Cortex of kidney (tissue), 1 donor: ENCODE measurements at places on chromosomes 6 and 20.

DNA sequence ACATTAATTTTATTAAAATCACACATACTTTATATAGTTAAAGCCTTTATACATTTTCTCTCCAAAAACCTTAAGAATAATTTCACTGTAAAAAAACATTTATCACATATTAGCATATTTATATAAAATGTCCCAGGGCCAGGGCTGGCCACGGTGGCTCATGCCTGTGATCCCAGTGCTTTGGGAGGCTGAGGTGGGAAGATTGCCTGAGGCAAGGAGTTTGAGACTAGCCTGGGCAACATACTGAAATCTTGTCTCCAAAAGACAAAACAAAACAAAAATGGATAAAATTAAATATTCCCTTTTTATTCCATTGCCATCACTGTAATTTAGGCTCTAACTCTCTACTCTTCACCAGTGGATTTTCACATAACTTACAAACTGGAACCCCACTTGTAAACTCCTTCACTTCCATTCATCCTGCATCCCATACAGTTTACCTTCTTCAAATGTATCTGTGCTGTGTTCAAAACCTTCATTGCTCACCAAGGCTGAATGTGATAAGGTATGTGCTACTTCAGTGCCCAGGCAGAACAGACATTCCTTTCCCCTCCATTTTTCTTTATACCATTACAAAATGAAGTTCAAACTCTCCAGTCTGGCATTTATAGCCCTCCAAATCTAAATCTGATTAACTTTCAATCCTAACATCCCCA, 42.9 kb upstream of the PIM1 start:
- DNase-seq, result no peak

DNA sequence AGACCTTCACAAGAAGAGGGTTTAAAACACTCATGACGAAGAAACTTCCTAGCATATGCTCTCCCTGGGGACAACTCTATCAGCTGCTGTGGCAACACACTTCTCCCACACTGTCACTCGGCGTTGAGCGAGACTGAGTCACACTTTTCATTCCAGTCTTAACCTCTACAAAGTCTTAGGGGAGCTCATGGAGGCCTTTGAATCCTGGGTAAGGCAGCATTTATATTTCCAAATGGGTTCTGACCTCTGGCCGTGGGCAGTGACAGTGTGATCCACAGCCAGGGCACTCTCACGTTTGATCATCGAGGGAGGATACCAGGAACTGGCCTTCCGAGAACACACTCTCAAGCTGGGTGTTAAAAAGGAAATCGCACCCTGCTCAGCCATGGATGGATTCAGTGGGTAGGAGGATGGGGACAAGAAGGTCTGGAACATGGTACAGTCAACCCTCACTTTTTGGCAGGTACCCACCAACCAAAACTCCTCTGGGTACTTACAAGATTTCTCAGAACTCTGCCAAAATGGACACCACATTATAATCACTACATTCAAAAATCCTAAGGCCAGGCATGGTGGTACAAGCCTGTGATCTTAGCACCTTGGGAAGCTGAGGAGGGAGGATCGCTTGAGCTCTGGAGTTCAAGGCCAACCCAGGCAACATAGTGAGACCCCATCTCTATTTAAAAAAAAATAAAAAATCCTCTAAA, 19.6 kb downstream of the RRBP1 start:
- DNase-seq, result no peak

- DNase-seq, result no peak
Measured at GRCh38 chr6:148907573-148907972, 160.7 kb downstream of the UST start.

- no peak for DNase-seq
Measured at GRCh38 chr6:37922563-37922962, 103.0 kb downstream of the ZFAND3 start.

DNA sequence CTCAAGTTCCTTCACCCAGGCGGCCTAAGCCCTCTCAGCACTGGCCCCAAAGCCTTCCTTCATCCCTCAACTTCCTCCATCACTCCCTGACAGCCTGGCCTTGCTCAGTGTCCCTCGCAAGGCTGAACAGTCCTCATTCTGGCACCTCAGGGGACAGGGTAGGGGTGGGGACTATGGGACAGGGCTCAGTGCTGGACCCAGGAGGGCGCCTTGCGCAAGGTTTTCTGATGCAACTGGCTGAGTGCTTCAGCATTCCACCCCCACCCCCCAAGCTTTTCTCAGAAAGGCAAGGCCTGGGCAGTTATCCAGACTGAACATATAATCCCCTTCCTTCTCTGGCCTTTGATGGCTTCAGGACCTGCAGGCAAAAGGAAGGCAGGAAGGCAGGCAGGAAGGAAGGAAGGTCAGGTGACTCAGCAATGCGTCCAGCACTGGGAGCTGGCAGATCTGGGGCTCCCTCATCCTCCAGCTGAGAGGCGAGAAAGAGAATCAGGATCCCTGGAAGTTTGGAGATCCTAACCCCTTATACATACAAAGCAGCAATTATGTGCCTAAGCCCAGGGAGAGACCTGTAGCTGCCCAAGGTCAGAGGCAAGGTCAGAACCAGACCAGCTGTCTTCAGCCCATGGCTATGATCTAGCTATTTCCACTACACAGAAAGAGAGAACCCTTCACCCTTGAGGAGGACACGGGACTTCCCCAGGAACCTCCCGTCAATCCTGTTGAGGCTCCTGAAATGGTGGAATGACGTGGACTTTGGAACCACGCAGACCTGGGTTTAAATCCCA, 8.6 kb upstream of the TRIB3 start:
- DNase-seq, result no peak

- DNase-seq, result no peak
Measured at GRCh38 chr20:4685923-4686221, 35.8 kb upstream of the PRND start.

DNA sequence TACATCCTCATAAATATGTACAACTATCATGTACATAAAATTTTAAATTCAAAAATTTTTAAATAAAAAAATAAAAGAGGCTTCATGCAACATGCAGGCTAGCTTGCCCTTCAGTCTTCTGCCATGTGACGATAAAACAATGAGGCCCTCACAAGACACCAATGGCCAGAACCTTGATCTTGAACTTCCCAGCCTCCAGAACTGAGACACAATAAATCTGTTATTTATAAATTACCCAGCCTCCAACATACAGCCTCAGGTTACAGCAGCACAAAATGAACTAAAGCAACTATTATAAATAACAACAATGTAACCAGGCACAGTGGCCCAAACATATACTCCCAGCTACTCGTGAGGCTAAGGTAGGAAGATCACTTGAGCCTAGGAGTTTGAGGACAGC, 42.8 kb downstream of the SERAC1 start:
- no peak for DNase-seq

- DNase-seq, result no peak
Measured at GRCh38 chr6:88374553-88374952, 208.4 kb upstream of the CNR1 start.

GRCh38 chr6:11318835-11319813, 86.7 kb upstream of the NEDD9 start:
- no peak for DNase-seq

DNA sequence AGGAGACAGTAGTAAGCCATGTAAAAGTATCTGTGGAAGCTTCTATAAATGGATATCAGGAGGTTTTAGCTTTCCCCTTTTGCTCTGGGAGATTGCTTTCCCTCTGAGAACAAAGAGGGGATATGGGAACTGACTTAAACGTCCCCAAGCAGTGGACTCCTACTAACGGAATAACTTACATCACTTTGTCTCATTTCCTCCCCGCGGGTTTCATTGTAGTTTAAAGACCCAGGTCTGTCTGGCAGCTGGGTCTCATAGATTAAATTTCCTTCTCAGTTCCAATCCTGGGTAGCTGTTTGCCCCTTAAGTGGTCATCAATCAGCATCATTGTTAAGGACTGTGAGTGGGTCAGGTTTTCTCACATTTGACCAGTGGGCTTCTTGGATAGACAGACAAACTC, 68.7 kb downstream of the PLAGL1 start:
- DNase-seq, result no peak

- no peak for DNase-seq
Measured at GRCh38 chr6:157741321-157741947, 81.6 kb upstream of the SNX9 start.

DNA sequence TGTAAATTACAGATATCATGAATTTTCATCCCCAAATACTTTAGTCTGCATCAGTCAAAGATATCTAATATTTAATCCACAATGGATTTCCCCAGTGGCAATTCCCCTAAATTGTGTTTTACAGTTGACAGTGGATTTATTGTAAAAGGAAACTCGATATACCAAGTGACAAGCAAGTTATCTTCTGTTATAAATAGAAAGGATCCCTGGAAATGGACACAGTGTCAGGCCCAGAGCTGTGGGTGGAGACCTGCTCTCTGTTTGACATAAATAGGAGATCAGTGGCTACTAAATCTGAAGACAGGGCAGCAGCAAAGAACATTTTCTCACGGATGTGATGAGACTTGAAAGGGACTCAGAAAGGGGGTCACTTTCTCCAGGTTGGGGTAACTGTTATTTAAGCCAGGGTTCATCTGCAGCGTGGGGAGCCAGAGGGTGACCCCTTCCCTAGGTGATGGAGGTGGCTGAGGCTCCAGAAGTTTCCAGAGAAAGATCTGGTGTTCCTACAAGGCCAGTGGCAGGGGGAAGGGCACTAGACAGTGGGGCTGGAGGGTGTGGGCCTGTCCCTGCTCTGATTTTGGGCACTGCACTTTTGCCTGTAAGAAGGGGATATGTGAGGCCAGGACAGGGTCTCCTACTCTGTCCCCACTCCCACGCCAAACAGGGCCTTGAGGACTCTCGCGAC, 12.3 kb upstream of the FAM110A start:
- no peak for DNase-seq

- DNase-seq, result no peak
Measured at GRCh38 chr6:112225691-112226090, 28.7 kb downstream of the LAMA4 start.

DNA sequence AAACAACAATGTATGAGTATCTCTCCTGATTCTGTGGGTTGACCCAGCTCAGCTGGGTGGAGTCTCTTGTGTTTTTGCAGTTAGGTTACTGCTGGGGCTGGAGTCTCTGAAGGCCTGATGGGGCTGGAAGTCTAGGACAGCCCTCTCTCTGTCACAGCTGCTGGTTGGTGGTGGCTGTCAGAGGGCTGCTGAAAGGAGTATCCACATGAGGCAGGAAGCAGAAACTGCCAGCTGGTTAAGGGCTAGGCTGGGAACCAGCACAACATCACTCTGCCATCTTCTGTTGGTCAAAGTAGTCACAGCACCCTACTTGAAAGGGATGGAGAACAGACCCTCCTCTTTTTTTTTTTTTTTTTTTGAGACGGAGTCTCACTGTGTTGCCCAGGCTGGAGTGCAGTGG, 10.0 kb upstream of the PACSIN1 start:
- no peak for DNase-seq

GRCh38 chr20:61635721-61636455, 383.8 kb downstream of the CDH4 start:
- DNase-seq, result no peak

DNA sequence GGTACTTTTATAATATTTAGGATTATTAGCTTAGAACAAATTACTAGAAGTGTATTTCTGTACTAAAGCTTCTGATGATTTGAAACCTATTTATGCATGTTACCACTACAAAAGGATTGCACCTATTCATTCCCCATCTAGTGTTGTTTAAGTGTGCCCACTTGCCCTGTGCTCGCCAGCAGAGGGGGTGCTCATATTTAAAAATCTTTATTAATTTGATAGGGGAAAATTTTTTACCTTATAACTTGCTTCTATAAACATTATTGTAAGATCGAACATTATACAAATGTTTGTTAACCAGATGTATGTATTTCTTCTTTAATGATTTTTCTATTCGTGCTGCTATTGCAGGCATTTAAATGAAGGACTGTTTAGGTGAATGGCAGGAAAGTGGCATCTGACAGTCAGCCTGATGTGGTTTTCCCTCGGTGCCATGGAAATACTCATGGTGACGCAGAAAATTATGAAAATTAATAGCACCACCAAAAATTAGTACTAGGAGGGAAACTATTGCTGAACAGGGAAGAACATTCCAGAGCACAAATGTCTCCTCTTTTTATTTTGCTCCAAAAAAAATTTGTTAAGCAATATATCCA, 44.1 kb upstream of the FNDC1 start:
- no peak for DNase-seq
